NCI-H187 treated with DMSO at 0.1 percent for 48 hours (cell line): ENCODE measurements at places on chromosomes 2 and 18.

DNA sequence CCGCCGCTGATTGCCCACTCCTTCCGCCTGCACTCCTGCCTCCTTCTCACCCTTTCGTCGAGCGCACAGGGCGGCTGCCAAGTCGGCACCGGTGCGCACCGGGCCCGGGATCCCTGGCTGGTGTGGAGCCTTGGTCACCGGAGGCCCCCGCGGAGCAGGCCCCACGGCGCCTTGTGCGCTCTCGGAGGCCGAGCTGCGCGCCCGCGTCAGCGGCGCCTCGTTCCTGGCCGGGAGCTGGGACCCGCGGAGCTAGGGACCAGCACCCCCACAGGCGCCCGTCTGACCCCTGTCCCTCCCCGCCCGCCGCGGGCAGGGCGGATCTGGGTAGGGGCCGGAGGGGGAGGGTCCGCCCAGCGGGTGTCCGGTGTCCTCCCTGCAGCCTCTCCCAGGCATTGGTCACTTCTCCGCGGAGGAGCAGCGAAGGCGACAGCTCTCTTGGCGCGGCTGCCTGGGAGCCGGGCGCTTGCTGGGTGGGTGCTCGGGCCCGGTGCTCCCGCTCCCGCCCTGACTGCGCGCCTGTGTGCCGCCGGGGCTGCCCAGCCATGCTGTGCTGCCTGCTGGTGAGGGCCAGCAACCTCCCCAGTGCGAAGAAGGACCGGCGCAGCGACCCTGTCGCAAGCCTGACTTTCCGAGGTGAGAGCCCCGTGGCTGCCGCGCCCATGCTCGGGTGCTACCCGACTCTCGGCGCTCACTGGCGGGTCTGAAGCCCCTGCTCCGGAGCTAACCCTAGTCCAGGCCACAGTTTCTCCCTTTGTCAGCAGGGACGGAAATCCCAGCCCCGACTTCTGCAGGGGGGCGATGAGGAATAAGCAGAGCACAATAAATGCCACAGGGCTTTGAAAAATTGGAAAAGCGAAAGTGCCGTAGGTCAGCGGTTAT, 13.2 kb downstream of the DYSF start:
- no peak for DNase-seq

GRCh38 chr2:181781078-181781786, 100.9 kb upstream of the NEUROD1 start:
- no peak for DNase-seq

DNA sequence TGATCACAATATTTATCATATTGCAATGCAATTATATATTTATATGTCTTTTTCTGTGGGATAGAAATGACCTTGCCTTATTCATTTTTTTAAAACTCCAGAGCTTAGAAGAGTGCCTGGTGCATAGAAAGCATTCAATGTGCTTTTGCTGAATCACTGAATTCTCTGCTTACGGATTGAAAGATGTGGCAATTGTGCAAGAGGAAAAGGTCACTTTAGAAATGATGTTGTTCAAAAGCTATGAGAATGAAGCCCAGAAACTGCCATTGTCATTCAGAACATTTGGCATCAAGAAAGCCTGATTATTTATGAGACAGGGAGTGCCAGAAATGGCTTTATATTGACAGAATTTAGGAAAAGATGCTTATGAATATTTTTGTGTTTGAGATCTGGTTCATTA, 678.6 kb upstream of the CDH2 start:
- DNase-seq, result no peak

DNA sequence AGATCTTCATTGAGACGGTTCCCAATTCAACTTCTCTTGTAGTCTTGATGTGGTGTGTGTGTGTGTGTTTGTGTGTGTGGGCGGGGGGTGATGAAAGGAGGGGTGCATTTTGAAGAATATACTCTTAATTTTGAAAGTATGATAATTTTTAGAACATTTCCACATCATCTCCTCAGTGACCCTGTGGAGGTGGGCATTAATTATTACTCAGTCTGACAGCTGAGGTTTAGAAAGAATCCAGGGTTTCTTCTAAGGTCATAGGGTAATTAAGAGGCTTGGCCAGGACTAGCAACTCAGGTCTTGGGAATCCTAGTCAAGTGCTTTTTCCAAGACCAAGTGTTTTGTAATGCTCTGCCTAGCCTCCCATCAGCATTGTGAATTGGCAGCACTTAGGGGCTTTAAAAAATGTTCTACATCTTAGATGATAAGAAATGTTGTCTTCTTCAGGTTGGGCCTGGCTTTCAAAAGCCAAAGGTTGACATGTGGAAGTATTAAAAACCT, 100.5 kb downstream of the SPTBN1 start:
- no peak for DNase-seq

- DNase-seq, result no peak
Observed at GRCh38 chr2:46298522-46299353, 1.5 kb downstream of the EPAS1 start.

GRCh38 chr2:48169141-48169592, 262.9 kb upstream of the FBXO11 start:
- DNase-seq, result no peak

- no peak for DNase-seq
Observed at GRCh38 chr18:12278741-12279682, 24.9 kb downstream of the CIDEA start.

- no peak for DNase-seq
Observed at GRCh38 chr18:57839942-57840381, 36.8 kb upstream of the ATP8B1 start.

DNA sequence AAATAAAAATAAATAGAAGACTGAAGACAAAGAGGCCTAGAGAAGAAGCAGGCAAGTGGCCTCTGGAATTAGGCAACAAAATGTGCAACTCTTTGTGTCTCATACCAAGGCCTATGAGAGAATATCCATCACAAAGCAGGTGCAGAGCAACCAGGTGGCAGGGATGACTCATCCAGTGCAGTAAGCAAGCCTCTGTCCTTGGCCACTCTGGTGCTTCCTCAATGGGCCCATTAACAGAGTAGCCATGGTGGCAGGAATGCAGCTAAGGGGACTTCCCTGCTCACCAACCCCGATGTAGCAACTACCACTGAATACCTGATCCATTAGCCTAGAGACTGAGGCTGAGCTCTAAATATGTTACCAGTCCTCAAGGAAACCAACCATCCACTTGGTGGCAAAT, 11.0 kb upstream of the EPG5 start:
- no peak for DNase-seq
